Fibroblast of mammary gland (primary cell): ENCODE measurements at places on chromosomes 2 and 18.

GRCh38 chr2:61737841-61738240, 116.0 kb downstream of the FAM161A start:
- no peak for DNase-seq

- peak; percentile 36 for DNase-seq
These were observed 36.0 kb downstream of the PPP4R3B start for GRCh38 chr2:55581435-55581834.

- DNase-seq, result peak; percentile 46
These were observed 51.6 kb downstream of the DPP4 start for GRCh38 chr2:162022290-162022945.

GRCh38 chr18:36536426-36536825, 238.9 kb downstream of the FHOD3 start:
- DNase-seq, result no peak

DNA sequence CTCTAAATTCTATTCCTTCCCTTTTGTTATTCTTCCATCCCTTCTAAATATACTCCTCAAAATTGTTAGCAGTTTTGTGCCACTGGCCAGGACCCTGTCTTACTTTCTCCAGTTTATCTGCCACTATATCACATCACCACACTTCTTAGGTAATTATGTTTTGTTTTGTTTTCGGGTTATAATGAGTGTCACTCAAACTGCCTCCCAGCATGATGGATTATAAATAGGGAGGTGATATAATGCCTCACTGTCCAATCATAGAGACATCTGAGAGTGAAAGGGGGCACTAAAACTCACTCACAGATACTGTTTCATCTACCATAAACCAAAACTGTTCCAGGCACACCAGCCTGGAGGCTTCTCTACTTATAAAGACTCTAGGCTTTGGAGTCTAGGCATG, 3.5 kb downstream of the RSAD2 start:
- DNase-seq, result no peak

DNA sequence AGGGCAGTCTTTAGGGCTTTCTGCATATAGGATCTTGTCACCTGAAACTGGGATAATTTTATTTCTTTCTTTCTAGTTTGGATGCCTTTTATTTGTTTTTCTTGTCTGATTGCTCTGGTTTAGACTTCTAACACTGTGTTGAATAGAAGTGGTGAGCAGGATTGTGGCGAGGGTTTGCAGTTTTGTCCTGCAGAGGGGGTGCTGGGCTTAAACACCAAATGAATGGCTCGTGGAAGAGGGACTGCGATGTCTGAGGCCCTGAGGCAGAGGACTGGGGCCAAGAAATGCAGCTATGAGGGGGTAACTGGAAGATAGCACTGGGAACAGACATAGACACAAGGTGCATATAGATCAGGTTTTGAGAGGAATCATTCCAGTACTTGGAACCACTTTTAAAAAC, 20.5 kb downstream of the UBE2F start:
- DNase-seq, result no peak

- DNase-seq, result peak; percentile 80
These were observed 2.3 kb downstream of the ZC3H6 start for GRCh38 chr2:112277596-112278220.

- no peak for DNase-seq
These were observed 7.2 kb upstream of the PSMD1 start for GRCh38 chr2:231049286-231050017.

GRCh38 chr2:46351750-46352138, 54.5 kb downstream of the EPAS1 start:
- no peak for DNase-seq

- no peak for DNase-seq
These were observed 66.1 kb downstream of the C18orf63 start for GRCh38 chr18:74381621-74382295.

DNA sequence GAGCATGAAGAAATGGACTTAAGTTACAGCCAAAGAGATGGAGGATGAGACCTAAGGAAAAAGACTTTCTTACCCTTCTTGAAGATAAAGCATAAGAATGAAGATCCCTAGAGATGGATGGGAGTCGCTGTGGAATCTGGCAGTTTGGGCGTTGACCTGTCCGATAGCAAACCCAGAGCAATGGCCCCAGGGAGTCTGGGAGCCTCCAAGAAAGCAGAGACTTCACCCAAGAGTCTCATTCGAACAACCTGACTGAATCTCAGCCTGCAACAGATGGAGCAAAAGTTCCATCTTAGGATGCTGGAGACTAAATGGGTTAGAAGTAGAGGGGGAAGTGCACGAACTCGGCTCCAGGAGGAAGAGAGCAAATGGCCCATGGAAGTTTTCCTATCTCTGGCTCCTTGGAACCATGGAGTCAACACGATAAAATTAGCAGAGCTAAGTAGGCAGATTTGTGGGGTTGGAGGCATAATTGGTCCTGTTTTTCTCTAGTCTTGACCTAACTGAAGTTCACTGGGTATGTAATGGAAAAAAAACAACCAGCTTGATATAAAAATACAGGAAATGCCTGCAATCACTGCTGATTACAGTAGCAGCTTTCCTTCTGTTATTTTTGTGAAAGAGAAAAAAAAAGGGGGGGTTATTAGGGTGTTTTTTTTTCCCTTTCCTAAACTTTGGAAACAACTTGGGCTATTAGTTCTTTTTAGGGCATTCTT, 178.4 kb upstream of the EPAS1 start:
- DNase-seq, result no peak

- peak; percentile 16 for DNase-seq
These were observed 233.7 kb downstream of the DSEL start for GRCh38 chr18:67282796-67283195.
